ENCODE measurements at places on chromosomes 12 and 14.

DNA sequence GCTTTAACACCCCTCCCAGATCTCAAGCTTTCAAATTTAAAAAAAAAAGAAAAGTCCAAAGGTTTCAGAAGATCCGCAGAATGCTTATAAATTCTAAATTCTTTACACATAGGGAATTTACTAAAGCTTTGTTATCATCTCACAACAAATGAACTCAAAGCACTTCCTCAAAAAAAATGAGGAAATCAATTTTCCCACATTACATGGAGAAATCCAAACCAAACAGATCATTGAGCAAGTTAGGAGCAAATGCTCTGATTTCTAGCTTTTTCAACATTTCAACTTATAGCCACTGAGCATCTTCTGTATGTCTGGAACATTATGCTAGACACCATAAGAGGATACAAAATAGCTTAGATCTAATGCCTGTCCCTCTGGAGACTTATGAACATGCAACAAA lies 161.0 kb downstream of the CEP128 start:
- DNase-seq, result no peak

DNA sequence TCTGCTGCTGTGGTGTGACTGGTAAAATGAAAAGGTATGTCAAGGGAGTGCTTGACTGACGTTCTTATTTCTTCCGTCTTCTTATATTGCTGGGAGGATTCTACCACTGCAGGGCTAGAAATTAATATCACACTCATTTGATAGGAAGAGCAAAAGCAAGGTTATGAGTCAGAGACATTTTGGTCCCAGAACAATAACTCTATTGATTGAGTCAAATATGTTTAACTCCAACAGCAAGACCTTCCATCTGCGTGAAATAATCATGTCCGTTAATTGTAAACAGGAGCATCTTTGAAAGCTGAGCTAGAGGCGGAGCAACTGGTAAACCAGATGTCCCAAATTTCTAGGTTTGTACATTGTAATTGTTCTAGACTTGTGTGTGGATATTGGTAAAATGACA lies 1293.6 kb downstream of the AACS start:
- no peak for DNase-seq

- no peak for DNase-seq
Observed at GRCh38 chr14:64717870-64718269, 13.6 kb downstream of the PLEKHG3 start.

GRCh38 chr14:98822917-98823316 lies 449.1 kb downstream of the BCL11B start:
- no peak for DNase-seq

DNA sequence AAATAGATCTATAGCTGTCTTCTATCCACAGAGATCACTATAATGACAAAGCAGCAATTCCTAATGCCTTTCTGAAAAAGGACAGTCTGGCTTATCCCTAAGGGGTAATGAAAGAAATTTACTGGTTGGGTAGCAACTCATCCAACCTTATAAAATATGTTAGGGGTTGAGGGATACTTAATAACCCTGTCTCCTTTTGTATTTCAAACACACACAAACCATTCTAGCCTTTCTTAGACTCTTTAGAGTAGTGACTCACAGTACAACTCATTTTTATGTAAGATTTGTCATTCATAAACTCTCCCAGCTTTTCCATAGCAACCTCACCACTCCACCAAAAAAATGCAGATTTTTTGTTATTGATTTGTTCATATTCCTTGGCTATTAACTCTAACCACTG lies 167.9 kb downstream of the FSCB start:
- DNase-seq, result no peak

DNA sequence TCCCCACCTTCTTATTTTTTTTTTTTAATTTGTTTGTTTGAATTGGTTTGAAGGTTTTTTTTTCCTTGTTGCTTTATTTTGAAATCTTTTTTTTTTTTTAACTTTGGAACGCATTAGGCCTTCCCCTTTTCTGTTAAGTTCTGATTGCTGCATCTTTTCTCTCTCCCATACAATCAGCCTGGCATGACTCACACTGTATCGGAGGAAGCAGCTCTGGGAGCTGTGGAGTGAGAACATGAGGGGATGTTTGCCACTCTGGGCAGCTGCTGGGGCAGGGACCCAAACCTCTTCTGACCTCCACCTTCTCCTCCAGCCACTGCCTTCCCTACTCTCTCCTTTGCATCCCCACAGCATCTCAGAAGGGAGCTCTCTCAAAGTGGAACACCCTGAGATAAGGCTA lies 160.3 kb upstream of the FKBP4 start:
- no peak for DNase-seq

- peak; percentile 85 for DNase-seq
Observed at GRCh38 chr12:57610554-57611107, 604 bp upstream of the ARHGEF25 start.

DNA sequence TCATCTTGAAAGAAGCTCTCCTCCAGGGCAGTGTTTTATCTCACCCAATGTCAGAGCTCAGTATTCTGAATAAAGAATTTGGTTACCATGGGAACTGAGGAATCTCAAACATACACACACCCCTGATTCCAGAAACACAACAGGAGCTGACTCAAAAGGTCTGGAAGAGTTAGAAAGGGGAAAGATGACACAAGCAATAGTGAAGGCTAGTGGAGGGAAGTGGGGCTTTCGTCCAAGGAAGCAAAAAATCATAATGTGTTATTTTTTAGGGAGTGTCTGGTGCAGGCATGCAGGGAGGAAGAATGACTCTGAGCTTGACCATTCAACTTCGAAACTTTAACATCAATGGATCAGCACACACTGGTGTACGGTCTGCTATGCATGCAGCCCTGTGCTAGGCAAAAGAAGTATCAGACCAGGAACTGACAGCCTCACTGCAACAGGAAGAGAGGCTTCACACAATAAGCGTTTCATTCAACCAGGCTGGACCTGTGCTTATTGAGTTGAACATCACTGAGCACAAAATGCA lies 20.3 kb downstream of the HEBP1 start:
- DNase-seq, result no peak

GRCh38 chr14:70098250-70098809 lies 90.4 kb downstream of the SLC8A3 start:
- no peak for DNase-seq

DNA sequence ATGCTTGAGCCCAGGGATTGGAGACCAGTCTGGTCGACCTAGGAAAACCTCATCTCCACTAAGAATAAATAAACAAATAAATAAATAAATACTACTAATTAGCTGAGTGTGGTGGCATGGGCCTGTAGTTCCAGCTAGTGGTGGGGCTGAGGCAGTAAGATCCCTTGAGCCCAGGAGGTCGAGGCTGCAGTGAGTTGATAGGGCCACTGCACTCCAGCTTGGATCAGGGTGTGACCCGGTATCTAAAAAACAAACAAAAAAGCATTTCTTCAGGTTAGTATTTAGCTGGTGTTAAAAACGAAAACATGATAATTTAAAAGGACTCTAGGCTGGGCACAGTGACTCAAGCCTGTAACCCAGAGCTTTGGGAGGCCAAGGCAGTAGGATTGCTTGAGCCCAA lies 1.2 kb upstream of the FGD4 start:
- no peak for DNase-seq

DNA sequence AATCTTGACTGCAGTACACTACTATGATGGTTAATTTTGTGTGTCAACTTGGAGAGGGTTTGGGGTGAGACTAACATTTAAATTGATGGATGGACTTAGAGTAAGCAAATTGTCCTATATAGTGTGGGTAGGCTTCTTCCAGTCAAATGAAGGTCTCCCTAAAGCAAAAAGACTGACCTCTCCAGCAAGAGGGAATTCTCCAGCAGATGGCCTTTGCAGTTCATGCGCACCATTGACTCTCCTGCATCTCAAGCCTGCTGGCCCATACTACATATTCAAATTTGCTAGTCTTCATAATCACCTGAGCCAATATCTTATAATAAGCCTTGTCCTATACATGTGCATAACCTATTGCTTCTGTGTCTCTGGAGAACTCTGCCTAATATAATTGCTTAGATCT lies 260.2 kb downstream of the RERGL start:
- no peak for DNase-seq

DNA sequence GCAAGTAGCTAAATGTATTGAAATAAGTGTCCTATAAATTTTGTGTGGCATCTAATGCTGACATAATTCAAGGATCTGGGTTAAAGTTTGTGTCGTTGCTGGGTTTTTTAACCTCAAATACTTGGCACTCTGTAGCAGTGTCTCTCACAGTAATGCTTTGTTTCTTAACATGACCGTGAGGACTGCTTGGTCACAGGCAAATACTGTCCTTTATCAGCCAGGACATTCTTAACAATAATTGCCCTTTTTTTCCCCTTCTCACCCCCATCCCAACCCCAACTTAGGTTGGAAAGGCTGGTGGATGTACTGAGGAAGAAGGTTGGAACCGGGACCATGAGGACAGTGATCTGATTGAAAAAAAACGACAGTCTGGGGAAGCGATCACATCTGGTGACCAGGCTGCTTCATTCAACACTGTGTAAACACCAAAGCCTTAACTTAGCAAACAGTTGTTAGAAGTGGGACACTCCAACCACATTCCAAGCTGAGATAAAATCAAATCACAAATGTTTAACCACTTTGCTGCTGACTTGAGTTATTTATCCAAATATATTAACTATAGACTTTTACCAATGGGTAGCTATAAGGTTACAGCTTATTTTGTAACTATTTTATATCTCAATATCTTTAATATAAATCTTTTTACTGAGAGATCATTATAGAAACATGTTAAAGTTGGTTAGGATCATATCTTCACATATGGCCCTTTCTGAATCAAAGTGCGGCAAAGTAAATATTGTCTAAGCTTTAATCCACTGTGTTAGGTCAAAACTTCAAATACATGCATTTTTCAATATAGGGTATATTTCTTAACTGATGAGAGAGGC lies 48.2 kb downstream of the FOXA1 start:
- no peak for DNase-seq

Data from coronary artery (tissue), 2 donors.